ENCODE measurements at places on chromosomes 12 and 14.

- no peak for DNase-seq
Observed at GRCh38 chr12:53677016-53677799, 1.3 kb upstream of the ATP5MC2 start.

GRCh38 chr14:45251912-45252311 lies 1.1 kb downstream of the MIS18BP1 start:
- no peak for DNase-seq

DNA sequence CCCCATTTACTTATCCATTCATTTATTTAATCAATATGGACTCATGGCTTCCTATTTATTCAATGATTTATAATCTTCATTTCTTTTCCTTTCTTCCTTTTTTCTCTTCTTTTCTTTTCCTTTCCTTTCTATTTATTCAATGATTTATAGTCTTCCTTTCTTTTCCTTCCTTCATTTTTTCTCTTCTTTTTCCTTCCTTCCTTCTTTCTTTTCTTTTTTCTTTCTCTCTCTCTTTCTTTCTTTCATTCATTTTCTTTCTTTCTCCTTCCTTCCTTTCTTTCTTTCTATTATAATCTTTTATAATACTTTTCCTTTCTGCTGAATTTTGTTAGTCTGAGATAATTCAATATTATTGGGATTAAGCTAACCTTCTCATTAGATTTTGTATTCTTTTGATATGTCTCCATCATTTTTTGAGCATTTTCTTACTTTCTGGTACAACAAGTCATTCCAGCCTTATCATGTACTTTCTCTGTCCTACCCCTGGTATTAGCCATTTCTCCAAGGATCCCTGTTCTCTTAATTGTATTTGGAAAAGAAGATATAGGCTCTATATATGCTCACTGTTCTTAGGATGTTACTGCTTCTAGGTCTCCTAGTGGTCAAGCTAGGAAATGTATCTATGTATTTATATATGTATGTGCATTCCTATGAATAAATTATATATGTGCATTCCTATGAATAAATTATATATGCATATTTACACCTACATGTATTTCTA lies 12.1 kb downstream of the LACRT start:
- DNase-seq = no peak

- DNase-seq = no peak
Observed at GRCh38 chr12:50988051-50988450, 35.7 kb downstream of the HIGD1C start.

GRCh38 chr14:98950353-98950895 lies 321.6 kb downstream of the BCL11B start:
- DNase-seq = no peak

GRCh38 chr12:41556176-41556575 lies 368.1 kb downstream of the PDZRN4 start:
- DNase-seq = no peak

- no peak for DNase-seq
Observed at GRCh38 chr12:100437038-100437841, 36.4 kb upstream of the NR1H4 start.

GRCh38 chr12:13099844-13100604 lies 3.4 kb downstream of the GSG1 start:
- DNase-seq = no peak

GRCh38 chr12:33180918-33181317 lies 258.7 kb downstream of the SYT10 start:
- DNase-seq = no peak

DNA sequence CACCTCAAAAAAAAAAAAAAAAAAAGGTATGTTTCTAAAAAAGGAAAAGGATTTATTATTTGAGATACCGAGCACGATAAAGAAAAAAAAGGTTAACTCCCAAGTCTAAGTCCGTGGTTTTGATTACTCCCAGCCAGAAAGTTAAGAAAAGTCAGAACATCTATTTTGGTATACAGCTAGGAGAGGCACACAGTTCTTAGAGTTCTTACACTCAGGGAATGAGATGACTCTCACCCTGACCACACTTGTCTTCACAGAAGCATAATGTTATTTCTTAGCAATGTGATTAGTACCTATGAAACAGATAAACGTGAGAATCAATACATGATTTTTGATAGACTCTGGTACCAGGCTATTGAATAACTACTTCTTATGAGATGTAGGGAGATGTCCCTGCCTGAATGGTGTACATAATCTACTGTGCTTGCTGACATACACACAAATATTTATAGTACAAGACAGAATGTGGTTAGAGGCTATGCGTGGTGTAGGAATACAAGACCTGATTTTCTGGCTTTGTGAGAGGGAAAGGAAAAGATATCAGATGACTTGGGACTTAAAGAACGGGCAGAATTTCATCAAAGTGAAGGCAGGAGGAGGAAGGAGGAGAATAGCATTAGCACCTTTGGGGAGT lies 31.6 kb downstream of the LIMA1 start:
- no peak for DNase-seq

GRCh38 chr14:81868172-81868571 lies 334.5 kb upstream of the SEL1L start:
- no peak for DNase-seq

DNA sequence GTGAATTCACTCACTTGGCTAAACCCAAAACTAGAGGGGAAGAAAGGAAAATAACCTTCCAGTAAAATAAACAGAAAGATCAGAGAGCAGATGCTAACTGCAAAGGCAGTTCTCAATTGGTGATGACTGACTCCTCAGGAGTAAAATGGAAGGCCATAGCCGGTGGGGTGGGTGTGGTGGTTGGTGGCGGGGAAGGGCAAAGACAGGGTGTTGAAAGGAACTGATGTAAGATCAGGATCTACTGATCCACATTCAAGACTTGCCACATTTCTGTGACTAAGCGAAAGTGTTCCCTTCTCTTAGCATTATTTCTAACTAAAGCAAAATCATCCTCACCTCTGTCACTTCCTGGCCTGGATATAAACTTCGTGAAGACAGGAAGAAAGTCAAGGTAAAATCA lies 26.3 kb upstream of the TC2N start:
- DNase-seq = peak; percentile 47

DNA sequence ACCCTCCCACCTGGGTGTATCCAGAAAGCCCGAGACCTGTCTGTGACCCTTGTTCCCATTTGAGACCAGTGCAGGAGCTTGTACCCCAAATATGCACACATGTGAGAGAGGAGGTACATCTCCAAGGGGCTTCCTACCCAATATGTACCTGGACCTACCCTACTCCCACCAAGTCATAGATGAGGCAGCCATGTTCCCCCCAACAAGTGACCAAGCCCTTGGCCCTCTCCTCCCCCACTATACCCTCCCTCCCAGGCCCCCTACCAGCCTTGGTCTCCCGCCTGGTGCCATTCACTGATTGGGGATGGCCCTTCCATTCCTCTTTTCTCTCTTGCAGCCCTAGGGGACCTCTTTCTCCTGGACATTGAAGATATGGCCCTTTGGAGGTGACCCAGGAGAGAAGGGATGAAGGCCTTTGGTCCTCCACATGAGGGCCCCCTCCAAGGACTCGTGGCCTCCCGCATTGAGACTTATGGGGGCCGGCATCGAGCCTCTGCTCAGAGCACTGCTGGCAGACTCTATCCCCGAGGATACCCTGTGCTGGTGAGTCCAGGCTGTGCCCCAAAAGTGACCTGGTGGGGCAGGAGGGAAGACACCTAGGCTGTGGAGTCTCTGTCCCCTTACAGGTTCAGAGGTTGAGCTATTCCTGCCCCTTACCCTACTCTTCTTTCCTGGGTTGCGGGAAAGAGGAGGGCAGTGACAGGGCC lies 1.5 kb downstream of the PLEKHG6 start:
- no peak for DNase-seq

DNA sequence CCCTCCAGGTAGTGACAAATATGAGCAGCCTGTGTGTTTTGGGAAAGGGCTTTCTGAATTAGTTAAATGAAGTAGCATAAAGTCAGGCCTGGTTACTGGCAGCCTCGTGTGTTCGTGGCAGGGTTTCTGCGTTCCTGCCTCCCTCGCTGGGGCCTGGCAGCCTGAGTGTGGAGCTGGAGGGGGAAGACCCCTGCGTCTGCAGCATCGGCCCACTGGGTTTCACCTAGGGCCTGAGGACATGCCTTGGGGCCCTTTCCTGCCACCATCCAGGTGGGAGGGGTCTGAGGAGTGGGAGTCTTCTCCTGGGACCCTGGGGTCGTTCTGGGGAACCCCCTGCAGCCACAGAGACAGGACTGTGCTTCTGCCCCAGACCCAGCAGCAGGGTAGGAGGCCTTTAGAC lies 20.4 kb upstream of the AMN start:
- no peak for DNase-seq

- DNase-seq = no peak
Observed at GRCh38 chr12:68510397-68510796, 100.3 kb upstream of the RAP1B start.

DNA sequence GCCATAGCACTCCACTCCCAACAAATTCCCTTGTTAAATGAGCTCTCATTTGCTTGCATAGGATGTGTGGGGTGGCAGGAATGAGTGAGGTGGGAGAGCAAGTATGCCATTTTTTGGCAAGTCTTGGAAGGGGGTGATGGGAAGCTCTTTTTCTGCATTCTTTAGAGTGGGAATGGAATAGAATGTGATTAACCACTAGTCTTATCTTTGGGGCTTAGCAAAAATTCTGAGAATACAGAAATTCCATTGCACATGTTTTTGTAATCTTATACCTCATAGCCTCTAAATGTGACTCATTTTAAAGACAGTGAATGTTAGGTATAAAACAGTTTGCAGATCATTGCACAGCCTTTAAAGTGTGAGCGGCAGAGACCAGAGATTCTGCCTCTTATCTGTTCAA lies 28.4 kb upstream of the NEDD1 start:
- no peak for DNase-seq

- no peak for DNase-seq
Observed at GRCh38 chr14:90000935-90001334, 45.2 kb downstream of the TDP1 start.

DNA sequence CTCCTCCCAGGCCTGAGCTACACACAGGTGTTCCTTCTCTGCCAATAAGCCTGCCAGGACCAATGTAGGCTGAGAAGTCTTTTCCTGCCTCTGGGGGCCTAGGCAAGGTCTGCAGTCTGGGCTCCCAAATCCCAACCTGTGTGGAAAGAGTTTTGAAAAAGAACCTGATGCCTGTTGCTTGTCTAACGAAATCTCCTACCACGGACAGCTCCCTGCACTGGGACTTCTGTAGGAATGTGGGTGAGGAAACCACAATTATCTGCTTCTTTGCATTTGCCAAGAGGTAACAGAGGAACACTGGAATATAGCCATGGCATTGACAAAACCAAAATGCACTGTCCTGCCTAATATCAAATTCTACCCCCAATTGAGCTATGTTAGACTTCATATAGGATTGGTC lies 877.0 kb upstream of the TMEM132C start:
- DNase-seq = no peak

- no peak for DNase-seq
Observed at GRCh38 chr12:130936561-130936960, 17.1 kb upstream of the ADGRD1 start.

- DNase-seq = peak; percentile 40
Observed at GRCh38 chr12:51482929-51483697, 58.5 kb downstream of the SLC4A8 start.

DNA sequence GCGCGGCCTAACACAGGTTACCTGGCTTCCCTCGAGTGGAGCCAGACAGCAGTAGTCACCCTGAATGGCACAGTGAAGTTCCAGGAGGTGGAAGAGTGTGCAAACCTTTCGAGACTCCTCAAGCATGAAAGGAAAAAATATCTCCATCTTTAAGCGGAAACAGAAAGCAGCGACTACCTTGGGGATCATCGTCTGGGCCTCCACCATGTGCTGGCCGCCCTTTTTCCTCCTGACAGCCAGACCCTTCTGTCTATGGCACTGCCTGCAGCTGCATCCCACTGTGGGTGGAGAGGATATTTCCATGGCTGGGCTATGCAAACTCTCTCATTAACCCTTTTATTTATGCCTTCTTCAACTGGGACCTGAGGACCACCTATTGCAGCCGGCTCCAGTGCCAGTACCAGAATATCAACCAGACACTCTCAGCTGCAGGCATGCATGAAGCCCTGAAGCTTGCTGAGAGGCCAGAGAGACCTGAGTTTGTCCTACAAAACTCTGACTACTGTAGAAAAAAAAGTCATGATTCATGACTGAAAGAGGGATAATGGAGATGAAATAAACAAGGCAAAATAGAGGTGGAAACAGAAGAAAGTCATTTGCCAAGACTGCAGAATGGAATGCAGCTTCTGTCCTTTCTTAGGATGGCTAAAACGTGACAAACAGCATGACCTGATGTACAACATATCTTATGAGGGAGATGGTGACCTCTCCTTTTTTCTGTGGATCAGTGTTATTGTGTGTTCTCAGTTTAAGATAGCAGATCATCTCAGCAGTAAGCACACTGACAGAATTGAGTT lies 2.4 kb upstream of the HEBP1 start:
- DNase-seq = no peak

GRCh38 chr12:15562263-15562662 lies 226.9 kb downstream of the EPS8 start:
- peak; percentile 25 for DNase-seq

DNA sequence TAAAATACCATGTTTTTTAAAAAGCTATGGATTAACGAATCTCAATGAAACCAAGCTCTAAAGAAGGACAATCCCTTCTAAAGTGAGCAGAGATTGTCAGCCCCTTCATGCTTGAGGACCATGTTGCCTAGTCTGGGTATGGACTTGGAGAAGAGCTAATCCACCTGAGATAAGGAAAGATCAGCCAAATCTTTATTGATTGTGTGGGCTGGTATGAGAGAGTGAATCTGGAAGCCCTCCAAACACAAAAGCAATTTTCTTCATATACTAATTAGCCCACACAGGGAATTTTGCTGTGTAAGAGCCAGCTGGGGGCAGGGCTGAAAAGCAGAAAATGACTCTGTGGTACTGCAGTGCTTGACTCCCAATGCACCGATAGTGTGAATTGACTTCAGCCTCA lies 47.4 kb upstream of the DICER1 start:
- DNase-seq = no peak

- DNase-seq = no peak
Observed at GRCh38 chr12:94971923-94972322, 31.6 kb downstream of the NDUFA12 start.
